ENCODE measurements at places on chromosomes 3 and 15.

- no peak for DNase-seq
Measured at GRCh38 chr3:43307226-43307625, 20.9 kb downstream of the SNRK start.

DNA sequence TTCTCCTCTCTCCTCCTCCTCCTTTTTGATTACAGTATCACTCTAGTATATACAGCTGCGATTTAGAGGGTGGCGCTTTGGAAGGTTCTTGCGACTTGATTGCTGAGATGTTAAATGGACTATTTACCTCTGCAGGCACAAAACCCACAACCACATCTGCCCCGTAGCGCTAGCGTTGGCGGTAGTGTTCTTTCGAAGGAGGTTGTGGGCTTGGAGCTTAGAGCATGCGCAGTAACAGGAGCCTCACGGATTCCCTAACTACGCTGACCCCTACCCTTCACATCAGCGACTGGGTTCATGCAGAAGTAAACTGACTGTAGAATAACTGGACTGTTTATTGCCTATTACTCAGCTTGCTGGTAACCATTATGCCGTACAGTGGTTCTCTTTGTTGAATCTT lies 58.0 kb downstream of the CGGBP1 start:
- no peak for DNase-seq

- DNase-seq, result peak; percentile 94
Measured at GRCh38 chr15:39580485-39581241, at the start of gene THBS1. Gene THBS1 (plus strand): TSS chr15:39581079. CDS start chr15:39581858, 779 bp downstream.

DNA sequence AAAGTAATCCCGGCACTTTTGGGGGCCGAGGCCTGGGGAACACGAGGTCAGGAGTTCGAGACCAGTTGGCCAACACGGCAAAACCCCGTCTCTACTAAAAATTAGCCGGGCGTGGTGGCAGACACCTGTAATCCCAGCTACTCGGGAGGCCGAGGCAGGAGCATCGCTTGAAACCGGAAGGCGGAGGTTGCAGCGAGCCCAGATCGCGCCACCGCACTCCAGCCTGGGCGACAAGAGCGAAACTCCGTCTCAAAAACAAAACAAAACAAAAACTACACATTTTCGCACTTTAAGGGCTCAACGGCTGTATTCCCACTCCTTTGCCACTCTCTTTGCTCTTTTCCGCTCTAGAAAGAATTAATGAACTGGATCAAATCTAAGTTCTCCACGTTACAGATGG lies 763 bp upstream of the TRNT1 start:
- DNase-seq, result peak; percentile 48

- no peak for DNase-seq
Measured at GRCh38 chr15:96431786-96432185, 101.3 kb downstream of the NR2F2 start.

DNA sequence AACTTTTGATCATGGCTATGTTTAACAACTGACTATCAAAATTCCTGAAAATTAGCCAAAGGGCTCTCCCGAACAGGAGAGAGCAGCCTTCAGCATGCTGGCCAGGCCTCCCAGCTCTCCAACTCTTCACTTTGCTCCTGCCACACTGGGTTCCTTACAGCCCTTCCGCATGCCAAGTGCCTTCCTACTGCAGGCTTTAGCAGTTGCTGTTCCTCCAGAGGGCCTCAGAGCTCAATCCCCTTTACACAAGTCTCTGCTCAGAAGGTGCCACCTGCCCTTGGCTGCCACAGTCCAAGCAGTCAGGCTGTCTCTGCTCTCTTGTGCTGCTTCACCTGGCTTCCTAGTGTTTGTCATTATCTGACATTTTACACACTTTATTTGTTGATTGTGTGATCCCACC lies 553.1 kb upstream of the PPP2R3A start:
- DNase-seq, result no peak

Measured in right cardiac atrium (tissue), 5 donors.